Stimulated activated CD8-positive, alpha-beta memory T cell treated with anti-CD3 and anti-CD28 coated beads, Interleukin-7, amount 100 ng/mL, for 24 hours (primary cell): ENCODE measurements at places on chromosomes 3 and 15.
A peak's percentile ranks its signal among the peaks of the same experiment; 100 is the strongest.

- no peak for DNase-seq
Measured at GRCh38 chr3:191528589-191528988, 67.6 kb downstream of the PYDC2 start.

DNA sequence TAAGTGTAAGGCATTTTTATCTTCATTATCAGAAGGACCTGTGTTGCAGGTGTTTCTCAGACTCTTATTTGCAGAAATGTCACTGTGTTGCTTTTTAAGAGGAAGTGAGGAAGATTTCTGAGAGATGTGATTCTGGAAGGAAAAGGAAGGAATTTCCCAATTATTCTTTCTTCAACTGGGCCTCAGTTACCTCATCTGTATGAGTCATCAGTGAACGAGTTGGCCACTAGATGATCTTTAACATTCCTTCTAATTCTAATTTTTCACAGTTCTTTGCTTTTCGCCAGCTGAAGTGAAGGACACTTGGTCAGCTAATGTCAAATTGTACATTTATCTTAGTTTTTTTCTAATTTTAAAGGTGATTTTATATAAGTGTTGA, 28.9 kb downstream of the CLEC3B start:
- no peak for DNase-seq

- DNase-seq = no peak
Measured at GRCh38 chr15:78083687-78084448, 6.4 kb upstream of the TBC1D2B start.

GRCh38 chr15:42712584-42712983, 24.3 kb downstream of the CDAN1 start:
- no peak for DNase-seq

DNA sequence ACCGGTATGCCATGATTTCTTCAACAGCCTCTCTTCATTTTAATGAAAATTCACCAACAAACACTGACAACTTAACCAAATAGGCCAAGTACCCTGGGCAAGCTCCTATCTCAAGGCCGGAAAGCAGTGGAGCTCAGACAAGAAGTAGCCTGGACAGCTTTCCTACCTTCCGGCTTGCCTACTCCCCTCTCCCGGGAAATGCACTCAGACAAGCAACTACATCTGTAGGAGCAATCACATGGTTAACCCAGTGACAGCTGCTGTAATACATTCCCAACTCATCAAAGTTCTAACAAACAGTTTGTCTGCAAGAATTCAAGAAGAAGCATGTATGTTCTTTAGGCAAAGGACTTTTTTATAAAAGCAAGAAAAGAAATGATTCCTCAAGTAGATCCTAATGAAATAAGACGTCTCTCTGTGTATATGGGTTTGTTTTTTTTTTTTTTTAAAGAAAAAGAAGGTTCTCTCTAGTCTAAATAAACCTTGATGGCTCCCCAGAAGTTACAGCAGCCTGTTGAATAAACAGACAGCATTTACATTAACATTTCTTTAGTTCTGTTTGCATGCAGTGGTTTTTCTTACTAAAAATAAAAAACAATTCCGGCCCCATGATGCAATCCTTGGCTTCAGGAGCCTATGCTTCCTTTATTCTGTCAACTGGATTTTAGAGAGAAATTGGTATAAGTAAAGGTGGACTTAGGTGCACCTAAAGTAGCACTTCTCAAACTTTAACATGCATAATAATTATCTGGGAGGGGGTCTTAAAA, 278.7 kb downstream of the NEK10 start:
- DNase-seq = no peak

- no peak for DNase-seq
Measured at GRCh38 chr3:177427540-177427939, 230.3 kb upstream of the TBL1XR1 start.

GRCh38 chr3:45064512-45065372, 38.6 kb downstream of the CLEC3B start:
- DNase-seq = peak; percentile 27

DNA sequence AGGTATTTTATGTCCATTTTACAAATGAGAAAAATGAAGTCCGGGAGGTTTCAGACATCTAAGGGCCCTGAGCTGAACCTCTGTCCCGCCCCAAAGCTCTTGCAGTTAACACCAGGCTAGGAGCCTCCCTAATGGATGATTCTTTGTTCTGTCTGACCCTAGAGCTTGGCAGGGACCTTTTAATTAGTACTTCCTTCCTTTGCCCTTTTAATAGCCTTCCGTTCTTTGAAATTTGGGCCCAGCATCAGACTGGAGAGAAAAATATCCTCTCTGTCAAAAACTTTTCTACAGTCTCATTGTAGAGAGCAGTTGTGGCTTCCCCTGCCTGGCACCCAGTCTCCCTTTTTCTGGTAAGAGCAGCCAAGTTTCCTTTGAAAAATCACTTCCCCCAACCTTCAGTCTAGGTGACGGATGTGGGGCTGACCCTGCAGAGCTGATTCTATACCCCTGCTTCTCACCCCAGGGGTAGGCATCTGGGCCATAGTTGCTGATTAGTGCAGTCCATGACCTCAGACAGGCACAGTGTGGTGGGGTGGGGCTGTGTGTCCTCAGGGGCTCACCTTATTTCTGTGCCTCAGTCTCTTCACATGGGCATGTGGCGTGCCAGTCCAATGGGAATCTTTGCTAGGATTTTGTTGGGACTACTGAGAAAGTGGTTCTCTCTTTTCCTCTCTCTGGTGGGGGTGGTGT, 220.4 kb downstream of the ADAMTS9 start:
- no peak for DNase-seq

DNA sequence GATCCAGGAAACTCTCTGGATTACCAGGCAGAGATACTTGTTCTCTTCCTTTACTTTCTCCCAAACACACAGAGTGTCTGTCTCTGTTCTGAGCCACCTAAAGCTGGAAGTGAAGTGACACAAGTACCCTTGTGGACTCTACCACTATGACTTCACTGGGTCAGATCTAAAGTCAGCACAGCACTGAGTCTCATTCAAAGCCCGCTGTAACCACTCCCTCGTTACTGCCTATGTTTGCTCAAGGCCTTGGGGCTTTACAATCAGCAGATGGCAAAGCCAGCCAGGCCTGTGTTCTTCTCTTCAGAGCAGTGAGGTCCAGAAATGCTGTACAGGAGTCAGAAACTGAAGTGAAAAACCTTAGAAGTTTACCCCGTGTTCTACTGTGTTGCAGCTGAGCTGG, 588.3 kb upstream of the SEMA6D start:
- DNase-seq = no peak

- no peak for DNase-seq
Measured at GRCh38 chr3:15204005-15204404, 2.0 kb upstream of the CAPN7 start.

- DNase-seq = no peak
Measured at GRCh38 chr15:64343222-64343621, 12.8 kb downstream of the CSNK1G1 start.

DNA sequence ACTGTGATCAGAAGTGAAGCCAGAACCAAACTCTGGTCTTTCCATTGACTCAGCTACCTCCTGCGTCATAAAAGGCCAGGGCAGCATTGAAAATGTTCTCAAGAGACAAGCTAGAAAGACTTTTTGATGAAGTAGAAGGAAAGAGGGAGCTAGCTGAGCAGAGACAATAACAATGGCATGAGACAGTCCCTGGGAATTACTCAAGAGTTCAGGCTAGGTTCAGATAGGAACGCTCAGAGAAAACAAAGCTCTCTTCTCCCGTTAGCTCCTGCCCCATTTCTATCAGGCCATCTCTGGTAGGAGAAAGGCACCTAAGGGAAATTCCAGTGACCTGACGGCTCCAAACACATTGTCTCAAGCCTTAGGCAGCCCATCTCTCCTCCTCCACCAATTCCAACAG, 7.0 kb upstream of the OXTR start:
- DNase-seq = no peak

GRCh38 chr15:73313861-73314260, 54.9 kb downstream of the HCN4 start:
- DNase-seq = no peak

GRCh38 chr3:181844211-181844610, 132.5 kb downstream of the SOX2 start:
- DNase-seq = no peak

DNA sequence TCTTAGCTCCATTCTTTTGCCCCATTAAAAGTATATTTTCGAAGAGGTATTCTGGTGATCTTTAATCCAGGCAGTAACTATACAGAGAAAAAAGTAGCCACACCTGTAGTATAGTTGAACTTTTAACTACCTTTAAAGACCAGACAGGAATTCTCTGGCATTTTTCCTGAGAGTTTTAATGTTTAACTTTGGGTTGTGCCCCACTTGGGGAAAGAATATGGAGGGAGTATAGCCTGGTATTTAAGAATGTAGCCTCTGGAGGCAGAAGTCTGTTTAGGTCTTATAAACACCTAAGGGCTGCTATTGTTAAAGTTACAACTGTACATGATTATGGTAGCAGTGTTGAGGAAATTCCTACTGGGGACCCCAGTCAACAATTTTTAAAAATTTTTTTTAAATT, 19.3 kb downstream of the C3orf85 start:
- DNase-seq = no peak

DNA sequence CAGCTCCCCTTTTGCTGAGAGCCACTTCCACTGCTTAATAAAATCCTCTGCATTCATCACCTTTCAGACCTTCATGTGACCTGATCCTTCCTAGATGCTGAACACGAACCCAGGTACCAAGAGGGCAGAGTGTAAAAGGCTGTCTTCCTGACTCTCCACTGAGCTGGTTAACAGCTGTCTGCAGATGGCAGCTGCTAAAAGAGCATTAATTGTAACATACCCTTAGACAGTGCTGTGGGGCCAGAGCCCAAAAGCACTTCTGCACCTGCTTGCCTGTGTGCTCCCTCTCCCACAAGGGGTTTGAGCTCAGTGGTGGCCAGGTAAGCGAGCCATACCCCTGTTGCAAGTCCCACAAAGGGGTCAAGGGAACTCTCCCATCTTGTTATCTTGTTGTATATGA, 187.3 kb downstream of the UBE2E2 start:
- DNase-seq = no peak

GRCh38 chr15:73717206-73717605, 33.0 kb downstream of the CD276 start:
- no peak for DNase-seq

- no peak for DNase-seq
Measured at GRCh38 chr15:69590932-69591524, 138.4 kb downstream of the RPLP1 start.

GRCh38 chr3:160806686-160807085, 50.7 kb downstream of the PPM1L start:
- no peak for DNase-seq

- no peak for DNase-seq
Measured at GRCh38 chr3:171494457-171495109, 34.4 kb upstream of the TNIK start.

DNA sequence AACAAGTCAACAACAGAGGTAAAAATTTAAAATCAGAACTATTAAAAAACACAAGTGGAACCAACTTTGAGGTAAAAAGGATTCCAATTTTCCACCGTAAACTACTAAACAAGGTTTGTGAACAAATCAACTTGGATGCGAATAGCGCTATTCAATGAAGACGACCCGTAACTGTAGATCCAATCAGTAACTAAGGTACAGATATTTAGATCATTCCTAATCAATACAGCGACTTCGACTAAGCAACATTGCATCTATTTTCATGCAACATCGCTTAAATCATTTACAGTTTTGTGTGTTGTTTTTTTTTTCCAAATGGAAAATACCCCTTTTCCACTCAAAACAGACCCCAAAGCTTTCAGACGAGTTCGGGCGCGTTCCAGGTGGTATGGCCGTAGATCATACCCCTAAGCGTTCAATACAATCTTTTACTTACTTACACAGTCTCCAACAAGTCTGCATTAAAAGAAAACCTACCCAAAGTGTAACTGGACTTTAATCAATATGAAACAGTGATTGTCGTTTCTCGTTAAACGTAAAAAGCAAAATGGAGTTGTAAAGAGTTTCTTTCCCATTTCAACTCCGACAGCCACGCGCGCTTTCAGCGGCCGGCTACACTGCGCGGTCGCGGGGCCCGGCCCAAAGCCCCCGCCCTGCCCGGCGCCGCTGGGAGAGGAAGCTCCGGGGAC, 786 bp downstream of the RHOA start:
- no peak for DNase-seq

DNA sequence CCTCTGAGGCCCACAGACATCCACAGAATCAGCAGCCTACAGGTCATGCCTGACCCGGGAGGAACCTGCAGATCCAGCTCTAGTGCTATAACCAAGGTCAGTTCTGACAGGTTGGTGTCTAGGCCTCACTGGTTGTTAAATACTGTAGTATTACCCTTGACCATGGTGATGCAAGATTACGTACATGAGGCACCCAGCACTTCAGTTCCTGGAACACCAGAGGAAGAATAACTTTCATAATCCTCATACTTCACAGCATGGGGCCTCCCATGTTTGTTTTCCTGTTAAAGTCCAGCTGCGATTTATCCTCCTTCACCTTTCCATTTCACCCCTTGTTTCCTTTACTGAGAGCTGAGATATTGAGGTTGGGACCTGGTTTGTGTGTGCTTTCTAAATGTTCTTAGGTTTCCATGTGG, 34.4 kb upstream of the GLCE start:
- no peak for DNase-seq

- no peak for DNase-seq
Measured at GRCh38 chr3:11288786-11289637, 16.8 kb downstream of the ATG7 start.

DNA sequence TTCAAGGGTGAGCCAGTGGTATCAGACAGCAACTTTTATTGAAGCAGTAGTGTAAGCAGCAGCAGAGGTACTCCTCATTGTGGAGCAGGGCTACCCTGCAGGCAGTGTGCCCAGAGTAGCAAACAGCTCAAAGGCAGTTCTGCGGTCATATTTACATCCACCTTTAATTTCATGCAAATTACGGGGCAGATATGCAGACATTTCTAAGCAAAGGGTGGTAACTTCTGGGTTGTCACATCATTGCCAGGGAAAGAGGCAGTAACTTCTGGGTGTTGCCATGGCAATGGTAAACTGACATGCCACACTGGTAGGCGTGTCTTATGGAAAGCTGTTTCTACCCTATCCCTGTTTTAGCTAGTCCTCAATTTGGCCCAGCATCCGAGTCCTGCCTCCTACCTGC, 46.5 kb upstream of the CLDN18 start:
- DNase-seq = no peak

- no peak for DNase-seq
Measured at GRCh38 chr15:61575597-61575996, 346.5 kb upstream of the RORA start.

- no peak for DNase-seq
Measured at GRCh38 chr3:13571264-13571663, 22.3 kb downstream of the FBLN2 start.

DNA sequence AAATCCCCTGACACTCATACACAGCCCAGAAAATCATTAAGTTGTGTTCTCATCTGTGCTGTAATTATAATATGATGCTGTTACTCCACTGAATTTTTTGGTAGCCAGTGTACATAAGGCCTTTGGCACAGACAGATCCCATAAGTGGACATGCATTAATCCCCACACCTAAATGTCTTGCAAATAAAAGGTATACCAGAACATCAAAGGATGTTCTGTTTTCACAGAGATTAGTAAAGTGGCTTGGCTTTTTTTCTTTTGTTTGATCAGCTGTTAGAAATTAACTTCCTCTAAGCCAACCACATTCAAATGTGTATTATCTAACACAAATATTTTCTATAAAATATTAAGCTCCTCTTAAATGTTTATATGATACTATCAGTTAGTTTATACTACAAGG, 2.7 kb downstream of the SST start:
- DNase-seq = no peak

GRCh38 chr3:64351713-64352638, 126.7 kb upstream of the PRICKLE2 start:
- DNase-seq = no peak
